ENCODE measurements at places on chromosomes 2 and 18.

DNA sequence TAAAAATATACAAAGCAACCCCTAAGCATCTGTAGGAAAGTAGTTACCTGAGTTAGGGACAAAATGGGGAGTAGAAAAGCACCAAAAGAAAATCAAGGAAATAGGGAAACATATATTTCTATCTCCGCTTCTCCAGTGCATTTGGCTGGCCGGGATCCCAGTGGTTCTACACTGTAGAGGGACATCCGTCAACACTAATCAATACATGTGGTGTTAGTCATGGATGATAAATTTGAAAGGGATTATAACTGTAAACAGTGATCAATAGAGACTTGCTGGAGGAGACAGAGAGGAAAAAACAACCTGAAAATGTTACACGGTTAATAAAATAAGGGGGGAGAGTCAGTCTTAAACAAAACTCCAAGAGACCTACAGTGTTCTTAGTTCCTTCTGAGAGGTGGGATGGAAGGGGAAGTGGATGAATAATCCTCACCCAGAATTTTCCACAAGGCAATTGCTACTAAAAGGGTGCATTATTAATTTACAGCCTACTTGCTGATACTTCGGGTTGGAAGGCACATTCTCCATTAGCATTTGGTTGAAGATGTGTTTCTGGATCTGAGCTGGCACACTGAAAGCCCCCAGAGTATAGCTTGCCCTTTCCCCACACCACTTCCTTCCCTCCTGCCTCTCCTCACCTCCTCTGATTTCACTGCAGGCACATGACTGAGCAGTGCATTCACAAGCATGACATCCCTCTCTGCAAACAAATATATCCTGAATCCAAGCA, 530.0 kb downstream of the BCL11A start:
- no peak for DNase-seq

DNA sequence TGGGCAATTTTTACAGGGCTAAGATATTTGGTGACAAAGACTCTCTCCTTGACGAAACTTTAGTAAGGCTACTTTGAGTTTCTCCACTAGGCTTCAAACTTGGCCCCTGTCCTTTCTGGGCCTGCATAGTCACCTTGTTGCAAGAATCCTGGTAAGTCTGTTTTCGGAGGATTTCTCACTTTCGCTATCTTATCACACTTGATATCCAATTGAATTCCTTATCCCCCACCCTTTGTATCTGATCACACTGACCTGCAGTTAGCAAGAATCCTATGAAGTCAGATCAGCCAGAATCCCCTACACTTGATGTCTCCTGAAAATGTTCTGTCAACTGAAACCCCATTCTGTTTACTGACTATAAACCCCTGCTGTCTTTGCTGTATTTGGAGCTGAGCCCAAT, 499.8 kb upstream of the GCFC2 start:
- DNase-seq, result no peak

DNA sequence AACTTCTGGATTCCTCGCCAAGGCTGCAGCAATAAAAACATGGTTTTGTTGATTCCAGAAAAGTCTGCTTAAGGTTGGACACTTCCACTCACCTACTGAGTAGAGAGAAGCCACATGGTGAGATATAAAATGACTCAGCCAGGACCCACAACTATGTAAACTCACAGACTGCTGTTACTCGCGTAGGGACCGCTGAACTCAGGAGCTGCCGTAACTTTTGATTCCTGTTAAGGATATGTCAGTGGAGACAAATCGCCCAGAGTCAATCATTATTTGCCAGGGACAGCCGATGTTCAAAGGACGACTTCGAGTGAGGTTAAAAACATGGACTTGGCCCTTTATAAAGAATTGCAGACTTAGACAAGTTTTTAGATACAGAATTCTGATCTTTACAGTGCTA, 25.6 kb downstream of the CYB5A start:
- no peak for DNase-seq

DNA sequence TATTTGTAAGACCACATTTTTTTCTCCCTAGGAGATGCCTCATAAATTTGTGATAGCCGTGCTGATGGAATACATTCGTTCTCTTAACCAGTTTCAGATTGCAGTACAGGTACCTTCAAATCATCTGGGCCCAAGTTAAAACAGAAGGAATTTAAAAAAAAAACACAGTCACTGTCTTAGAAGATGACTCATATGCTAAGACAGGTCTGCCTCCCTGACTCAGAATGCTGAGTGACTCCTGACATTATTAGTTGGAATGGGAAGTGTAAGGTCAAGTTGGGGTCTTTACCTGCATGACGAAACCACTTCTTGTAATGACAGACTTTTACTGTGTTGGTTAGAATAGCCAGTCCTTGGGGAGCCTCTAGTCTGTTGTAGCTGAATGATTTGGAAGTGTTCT, 26.3 kb downstream of the RMC1 start:
- DNase-seq, result no peak

- DNase-seq, result no peak
These were observed 183.2 kb upstream of the RAB6C start for GRCh38 chr2:129796225-129796624.

DNA sequence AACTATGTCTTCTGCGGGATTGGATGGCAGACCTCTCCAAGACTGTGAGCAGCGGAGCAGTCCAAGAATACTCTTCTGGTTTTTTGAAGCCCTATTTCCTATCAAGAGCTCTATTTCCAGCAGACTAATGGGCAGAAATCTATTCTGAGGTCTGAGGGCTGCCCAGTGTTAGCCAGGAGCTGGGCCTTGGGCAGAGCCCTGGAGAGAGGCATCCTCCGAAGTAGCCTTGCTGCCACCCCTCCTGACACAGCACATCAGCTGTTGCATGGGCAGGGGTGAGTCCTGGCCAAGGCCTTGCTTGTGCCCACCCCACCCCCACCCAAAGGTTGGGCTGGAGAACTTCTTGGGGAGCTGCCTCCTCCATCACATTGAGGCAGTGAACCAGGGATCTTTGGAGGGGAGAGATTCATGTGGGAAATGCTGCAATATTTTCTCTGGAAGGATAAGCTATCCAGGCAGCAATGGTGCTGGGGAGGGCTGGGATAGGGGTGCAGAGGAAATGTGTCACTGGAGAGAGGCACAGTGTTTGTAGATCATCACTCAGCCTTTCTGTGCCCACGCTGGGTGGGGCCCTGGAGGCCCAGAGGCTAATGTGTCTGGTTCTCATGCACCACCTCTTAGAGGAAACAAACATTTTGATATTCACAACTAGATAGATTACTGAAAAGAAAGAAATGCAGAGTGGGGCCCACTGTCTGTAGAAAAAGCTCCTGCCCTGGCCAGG, 104.7 kb downstream of the VSNL1 start:
- DNase-seq, result no peak

DNA sequence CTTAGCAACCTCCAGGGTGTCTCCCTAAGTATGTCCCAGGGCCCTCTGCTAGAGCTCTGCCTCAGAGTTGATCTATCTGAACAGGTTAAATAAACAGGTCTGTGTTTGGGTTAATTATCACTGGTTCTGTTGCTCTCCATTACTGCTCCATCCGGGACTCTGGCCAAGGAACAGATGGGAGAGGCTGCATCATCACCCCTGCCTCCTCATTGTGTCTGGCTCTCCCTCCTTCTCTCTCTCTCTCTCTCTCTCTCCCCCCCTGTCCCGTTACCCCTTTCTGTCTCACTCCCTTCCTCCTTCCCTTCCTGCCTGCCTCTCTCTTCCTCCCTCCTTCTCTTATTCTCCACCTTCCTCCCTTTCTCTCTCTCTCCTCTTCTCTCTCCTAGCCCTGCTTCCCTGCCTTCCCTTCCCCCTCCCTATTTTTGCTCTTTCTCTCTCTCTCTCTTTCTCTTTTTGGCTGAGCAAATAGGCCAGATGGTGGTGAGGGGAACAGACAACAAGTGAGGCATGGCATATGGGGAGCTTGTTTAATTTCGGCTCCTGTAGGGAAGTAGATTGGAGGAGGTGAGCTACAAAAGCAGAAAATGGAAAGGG, 62.1 kb downstream of the SETBP1 start:
- peak; percentile 35 for DNase-seq

DNA sequence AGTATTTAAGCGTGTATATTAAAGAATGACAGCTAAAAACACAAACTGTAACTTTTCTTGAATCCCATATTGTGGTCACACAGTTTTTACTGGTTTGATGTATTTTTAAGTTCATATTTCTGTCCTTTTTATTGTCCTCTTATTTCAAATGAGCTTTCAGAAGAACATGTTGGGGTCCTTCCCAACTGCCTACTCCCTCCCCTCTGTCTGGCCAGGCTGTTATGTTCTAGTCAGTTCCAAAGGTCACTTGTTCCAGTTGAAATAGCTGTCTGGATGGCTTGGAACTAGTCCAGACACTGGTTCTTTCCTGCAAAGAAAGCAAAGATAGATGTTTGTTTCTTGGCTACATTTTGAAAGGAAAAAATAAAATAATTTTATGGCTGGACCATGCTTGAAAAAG, 306.9 kb downstream of the GULP1 start:
- peak; percentile 7 for DNase-seq

GRCh38 chr18:59387687-59388565, 28.9 kb upstream of the LMAN1 start:
- no peak for DNase-seq

DNA sequence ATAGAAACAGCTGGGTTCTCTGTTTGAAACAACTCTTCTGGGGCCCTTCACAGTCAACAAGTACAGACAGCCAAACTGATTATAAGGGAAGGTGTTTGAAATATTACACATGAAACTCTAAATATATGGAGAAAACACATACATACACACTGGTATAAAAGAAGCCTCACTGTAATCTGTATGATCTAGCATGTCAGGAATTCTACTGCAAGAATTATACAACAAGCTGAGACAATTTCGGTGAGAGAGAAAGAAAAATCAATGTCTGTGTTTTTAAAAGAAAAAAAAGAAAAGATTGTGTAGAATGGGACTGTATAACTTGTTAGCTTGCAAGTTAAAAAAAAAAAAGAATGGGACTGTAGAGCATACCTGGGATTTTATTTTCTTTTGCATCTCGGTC, 26.3 kb downstream of the IRS1 start:
- DNase-seq, result no peak

DNA sequence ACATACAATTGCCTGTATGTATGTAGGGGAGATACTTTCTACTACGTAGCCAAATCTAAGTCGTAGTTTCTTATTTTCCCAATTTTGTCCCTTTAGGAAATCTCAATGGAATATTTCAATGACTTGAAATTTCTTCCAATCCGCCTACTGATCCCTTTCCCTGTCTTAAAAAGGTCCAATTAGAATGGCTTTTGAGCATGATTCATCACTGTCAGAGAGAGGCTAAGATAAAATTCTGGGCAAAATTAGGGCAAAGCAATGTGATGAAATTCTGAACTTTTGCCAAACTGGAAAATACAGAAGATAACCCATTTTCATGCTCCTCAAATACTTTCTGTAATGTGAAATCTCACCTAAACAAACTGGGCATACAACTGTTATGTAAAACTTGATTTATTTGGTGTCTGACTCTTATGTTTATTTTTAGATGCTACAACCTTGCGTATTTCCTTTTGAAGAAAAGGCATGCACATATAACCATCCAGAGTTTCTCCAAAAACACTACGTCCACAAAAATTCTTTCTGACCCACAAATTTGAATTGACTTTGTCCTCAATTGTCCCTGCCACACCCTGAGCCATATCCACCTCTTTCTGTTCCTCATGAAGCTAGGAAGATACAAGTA, 147.1 kb downstream of the IKZF2 start:
- no peak for DNase-seq

Measured in globus pallidus (tissue), 1 donor.